ENCODE measurements at places on chromosomes 7 and 10.

GRCh38 chr10:17206210-17206709 is 4.8 kb upstream of the TRDMT1 start:
- DNase-seq: peak; percentile 33

GRCh38 chr7:158824028-158824427 is 5.3 kb downstream of the ESYT2 start:
- DNase-seq: peak; percentile 49

DNA sequence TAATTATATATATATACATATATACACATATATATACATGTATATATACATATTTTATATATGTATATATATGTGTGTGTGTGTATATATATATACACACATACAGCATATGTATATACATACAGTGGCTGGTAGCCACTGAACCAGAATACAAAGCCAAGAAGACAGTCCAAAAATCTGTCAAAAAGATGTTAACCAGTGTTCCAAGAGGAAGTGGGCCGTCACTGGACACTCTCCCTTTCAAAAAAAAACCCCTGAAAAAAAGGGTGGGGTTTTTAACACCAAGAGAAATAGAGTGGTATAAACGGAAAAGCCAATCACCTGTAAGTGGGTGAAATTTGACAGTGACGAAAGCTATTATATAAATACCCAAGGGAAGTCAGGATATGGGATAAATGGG is 31.1 kb upstream of the C1GALT1 start:
- no peak for DNase-seq

GRCh38 chr10:21515361-21516241 is 9.9 kb downstream of the SKIDA1 start:
- no peak for DNase-seq

- DNase-seq: no peak
Observed at GRCh38 chr7:26723129-26723528, 141.3 kb downstream of the SKAP2 start.

GRCh38 chr7:15341817-15342216 is 220.0 kb downstream of the AGMO start:
- no peak for DNase-seq

GRCh38 chr10:94129393-94130130 is 135.8 kb downstream of the PLCE1 start:
- no peak for DNase-seq

DNA sequence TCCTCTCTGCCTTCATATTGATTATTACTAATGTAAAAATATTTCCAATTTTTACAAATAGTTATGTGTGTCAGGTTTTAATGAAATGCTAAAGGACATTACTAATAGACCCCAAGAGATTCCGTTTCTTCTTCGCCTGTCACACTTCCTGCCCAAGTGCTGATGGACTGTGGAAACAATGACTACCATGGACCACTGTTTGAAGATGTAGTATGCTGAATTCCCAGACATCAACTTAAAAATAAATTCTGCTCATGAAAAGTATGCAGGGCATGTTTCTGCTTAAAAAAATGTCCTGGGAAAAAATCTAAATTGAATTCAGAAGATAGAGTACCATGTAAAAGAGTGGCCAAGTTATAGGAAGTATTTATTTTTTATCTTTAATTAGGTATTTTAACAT is 52.1 kb downstream of the ST7 start:
- no peak for DNase-seq

- no peak for DNase-seq
Observed at GRCh38 chr7:26182706-26183105, 17.8 kb downstream of the HNRNPA2B1 start.

DNA sequence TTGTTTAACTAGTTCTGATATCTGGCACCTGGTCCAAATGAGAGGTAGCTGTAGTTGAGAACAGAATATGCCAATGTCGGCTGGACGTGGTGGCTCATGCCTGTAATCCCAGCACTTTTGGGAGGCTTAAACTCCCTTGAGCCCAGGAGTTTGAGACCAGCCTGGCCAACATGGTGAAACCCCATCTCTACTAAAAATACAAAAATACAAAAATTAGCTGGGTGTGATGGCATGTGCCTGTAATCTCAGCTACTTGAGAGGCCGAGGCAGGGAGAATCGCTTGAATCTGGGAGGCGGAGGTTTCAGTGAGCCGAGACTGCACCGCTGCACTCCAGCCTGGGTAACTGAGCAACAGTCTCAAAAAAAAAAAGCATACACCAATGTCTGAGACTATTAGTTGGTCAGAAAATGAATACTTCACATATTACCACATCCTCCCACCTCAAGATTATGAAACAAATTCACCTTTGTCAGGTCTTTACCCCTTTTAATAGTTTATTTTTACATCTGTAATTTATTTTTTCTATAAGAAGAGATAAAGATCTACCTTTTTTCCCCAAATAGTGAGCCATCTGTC is 38.8 kb downstream of the EPC1 start:
- DNase-seq: no peak

DNA sequence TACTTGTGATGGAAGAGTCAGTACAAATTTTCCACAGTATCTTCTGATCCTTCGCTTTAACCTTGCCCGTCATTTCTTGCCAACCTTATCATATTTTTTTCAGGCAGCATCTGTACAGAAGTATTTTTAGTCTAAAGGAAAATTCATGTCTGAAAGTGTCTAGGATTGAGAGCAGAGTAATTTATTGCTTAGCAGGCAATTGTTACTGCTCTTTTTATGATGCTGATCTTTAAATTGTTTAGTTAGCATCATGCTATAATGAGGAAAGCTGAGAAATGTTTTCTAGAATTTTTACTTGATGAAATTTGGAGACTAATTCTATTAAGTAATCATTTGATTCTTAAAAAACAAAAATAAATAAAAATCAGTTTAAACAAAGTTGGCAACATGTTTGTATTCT is 20.6 kb downstream of the KAT6B start:
- DNase-seq: no peak

- DNase-seq: no peak
Observed at GRCh38 chr10:117165538-117166417, 27.7 kb upstream of the VAX1 start.

DNA sequence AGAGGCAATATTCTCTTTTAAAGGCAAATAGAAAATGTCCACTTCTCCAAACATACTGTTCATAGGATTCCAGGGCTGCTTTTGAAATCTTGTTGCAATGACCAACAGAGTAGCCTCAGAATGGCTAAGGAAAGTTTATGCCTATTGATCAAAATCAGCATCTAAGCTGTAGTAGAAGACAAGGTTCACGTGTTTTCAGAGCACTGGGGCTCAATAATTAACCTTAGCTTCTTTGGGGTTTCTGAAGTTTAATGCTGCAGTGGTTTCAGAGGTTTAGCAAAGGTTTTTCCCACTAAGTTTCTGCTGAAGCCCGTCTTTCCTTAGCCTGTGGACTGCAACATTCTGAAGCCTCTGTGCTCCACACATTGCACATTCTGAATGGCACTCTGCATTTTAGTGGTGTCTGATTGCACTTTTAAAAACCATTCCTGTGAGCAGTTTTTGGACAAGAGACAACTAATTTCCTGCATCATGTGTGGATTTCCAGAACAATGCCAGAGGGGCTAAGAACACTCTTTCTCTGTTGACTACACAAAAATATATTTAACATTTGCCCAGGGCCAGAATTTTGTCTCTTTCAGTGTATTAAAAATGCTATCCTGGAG is 342.5 kb downstream of the PTEN start:
- DNase-seq: no peak

- DNase-seq: no peak
Observed at GRCh38 chr7:109639561-109639960, 1069.9 kb downstream of the DNAJB9 start.

GRCh38 chr10:33074443-33074842 is 116.4 kb upstream of the ITGB1 start:
- DNase-seq: no peak

- DNase-seq: peak; percentile 48
Observed at GRCh38 chr10:3805791-3806461, 20.9 kb upstream of the KLF6 start.

GRCh38 chr7:152847386-152847908 is 87.9 kb downstream of the ACTR3B start:
- DNase-seq: no peak

DNA sequence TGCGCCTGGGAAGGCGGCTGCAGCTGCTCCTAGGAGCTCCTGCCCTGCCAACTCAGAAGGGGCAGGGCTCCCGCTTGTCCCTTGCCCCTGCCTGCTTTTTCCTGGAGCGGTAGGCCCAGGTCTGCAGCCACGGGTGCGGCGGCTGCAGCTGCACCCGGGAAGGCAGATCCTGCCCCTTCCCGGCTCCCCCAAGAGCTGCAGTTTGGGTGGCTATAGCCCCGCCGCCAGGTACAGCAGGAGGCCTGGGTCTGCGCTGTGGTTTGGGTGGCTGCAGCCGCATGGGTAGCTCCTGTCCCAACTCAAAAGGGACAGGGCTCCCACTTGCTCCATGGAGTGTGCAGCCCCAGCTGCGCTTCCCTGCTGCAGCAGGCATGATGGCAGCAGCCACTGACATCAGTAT is 6.5 kb upstream of the AUTS2 start:
- no peak for DNase-seq

All from activated CD4-positive, alpha-beta T cell treated with anti-CD3 and anti-CD28 coated beads, Interleukin-2, amount 50 U/mL, for 4 hours (primary cell).